ENCODE measurements at places on chromosomes 16 and 17.

- no peak for DNase-seq
These were observed 335.6 kb upstream of the ASIC2 start for GRCh38 chr17:33628500-33629346.

GRCh38 chr16:10897134-10897533 lies 20.1 kb downstream of the CIITA start:
- DNase-seq, result no peak

- DNase-seq, result no peak
These were observed 416.0 kb downstream of the WWOX start for GRCh38 chr16:78515421-78515820.

DNA sequence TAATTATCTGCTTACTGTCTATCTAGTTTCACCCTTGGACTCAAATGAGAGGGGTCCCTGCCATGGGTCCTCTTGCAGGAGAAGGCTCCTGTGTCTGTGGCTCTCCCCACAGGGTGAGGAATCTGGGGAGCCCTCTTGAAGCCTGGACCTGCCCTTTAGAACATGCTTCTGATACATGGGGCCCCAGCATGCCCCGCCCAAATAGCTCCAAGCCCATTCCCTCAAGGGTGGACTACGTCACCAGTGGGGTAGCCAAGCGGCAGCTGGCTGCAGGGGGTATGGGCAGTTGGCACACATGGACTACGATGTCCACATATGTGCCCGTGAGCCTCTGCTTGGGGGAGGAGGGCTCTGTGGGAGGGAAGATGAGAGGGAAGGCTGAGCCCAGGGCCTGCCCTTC lies 39.3 kb downstream of the ARHGAP27 start:
- DNase-seq, result no peak

- DNase-seq, result no peak
These were observed 150.8 kb downstream of the C16orf78 start for GRCh38 chr16:49524216-49524946.

- DNase-seq, result no peak
These were observed 344 bp downstream of the CNTNAP4 start for GRCh38 chr16:76277460-76278030.

- no peak for DNase-seq
These were observed 19.6 kb downstream of the NME2 start for GRCh38 chr17:51185763-51186332.

DNA sequence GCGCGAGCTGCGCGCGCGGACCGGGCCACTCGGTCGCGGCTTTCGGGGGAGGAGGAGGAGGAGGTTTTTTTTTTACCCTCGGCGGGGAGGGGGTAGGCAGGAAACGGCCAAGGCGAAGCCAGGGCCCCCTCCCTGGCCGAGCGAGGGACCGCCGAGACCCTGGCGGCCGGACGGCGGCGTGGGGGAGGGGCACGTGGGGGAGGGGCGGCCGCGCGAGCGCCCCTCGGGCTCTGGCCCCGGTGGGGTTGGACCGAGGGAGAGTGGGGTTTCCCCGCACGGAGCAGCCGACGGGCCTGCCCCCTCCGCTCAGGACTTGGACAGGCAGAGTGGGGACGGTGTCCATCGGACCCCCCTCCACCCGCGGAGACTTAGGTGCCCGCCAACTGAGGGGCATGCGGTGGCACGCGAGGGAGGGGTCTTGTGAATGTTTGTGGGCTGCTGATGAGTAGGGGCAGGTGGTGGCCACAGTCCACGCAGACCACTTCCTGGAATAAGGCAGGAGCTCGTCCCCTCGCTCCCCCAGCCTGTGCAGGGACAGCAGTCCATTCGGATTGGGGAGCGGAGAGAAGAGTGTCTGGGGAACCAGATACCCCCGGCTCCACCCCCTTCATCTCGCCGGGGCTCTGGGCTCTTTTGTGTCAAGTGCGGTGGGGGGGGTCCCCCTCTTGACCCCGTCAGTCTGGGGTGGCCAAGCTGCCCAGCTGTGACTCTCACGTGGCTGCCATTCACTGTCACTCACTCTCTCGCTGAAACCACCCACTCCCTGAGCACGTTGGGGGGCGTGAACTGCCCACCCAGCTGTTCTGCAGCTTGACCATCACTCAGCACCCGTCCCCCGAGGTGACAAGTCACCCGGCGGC lies 3.0 kb upstream of the CHD3 start:
- DNase-seq, result peak; percentile 59

GRCh38 chr17:34301986-34302385 lies 16.4 kb downstream of the CCL11 start:
- no peak for DNase-seq

DNA sequence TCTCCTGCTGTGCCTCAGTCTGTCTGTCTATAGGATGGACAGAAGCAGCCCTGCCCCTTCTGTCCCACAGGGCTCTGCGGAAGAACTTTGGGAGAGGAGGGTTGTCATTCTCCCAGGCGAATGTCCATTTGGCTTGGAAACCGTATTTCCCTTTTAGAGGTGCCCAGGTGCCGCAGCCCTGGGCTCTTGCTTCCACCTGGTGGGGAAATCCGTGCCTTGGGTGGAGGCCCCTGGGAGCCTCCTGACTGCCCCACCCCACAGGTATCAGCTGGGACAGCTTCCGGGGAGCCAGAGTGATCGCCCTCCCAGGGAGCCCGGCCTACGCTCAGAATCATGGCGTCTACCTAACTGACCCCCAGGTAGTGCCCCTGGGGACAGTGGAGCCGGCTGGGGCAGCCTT lies 12.7 kb downstream of the FCSK start:
- DNase-seq, result no peak

DNA sequence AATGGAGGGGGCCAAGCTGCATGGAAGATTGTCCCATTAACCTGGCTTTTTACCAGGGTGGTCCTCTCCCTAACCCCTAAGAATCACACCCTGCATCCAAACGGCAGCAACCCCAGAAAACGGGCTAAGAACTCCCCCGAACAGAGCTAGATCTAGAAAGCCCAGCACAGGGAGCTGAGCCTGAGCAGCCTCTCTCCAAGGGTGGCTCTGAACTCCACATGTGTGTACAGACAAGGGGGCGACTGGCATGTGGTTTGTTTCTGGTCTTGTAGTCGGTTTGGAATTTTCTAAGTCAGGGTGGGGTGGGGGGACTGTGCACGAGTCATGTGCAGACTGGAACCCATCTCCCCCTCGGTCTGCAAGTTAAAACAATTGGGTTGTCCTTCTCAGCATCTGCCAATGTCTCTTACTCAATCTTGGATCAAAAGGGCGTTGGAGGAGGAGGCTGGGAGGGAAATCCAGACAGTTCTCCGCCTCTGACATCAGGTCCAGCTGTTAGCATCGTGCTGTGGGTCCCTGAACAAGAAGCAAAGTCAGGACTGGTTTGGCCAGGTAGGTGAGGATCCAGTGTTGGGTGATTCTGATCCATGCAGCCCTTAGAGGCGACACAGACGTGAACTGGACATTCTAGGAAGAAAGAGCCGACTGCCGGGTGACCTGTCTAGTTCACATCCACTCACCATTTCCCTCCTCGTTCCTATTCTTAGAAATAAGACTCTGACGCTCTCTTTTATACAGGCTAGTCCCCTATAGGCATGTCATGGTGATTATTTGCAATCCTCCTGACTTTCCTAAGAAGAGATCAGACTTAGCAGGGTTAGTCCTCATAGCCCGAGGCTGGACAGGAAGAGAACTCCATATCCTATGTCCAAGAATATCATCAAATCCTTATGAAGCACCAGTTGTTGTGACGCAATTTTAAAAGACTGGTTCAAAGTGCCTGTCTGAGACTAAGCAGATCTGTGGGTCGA lies 381.8 kb downstream of the SOX9 start:
- no peak for DNase-seq

GRCh38 chr17:17236295-17237025 lies 508 bp downstream of the FLCN start:
- DNase-seq, result peak; percentile 9

DNA sequence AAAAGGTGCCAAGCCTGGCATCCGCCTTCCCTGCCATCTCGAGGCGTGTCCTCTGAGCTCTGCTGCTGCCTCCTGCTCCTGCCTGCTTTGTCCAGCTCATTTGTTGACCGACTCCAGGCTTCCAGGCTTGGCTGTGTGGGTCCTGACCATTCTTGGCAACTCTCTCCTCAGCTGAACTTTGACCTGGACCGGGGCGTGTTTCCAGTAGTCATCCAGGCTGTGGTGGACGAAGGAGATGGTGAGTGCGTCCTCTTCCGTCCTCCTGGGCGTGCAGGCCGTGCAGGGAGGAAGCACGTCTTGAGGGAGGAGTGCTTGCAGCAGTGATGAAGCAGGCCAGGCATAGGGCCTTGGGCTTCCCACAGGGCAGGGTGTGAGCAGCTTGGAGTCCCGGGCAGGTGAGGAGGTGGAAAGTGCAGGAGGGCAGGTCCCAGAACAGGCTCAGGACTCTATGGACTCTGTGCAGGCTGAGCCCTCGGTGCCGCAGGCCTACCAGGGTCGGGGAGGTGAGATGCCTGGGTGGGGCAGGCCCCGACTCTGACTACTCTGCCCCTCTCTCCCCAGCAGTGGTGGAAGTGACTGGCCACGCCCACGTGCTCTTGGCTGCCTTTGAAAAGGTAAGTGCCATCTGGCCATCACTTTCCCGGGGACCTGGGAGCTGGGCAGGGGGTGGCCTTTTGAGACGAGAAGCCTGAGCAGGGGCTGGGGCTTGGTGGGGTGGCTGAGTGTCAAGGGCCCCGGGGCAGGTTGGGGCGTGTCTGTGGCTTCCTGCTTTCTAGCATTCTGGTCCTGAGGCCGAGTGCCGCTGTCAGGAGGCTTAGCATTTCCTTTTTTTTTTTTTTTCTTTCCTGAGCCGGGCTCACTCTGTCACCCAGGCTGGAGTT lies 28.6 kb upstream of the NUDT16L1 start:
- peak; percentile 73 for DNase-seq

DNA sequence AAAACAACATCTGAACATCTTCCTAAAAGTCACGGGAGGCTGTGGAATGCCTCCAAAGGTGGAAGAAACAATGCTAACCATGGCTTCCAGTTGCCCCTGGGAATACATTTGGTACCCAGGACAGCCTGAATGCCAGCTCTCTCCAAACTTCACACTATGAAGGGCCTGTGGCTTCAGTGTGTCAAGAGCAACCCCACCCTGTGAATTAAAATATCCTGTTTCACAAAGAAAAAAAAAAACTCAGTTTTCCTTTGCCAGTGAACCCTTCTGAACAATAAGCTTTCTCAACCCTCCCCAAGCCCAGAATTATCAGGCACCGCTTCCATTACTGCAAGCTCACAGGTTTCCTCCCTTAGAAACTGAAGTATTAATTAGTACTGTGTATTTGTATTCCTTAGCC lies 69.8 kb downstream of the SLC39A11 start:
- no peak for DNase-seq

GRCh38 chr16:69105501-69106361 lies at the start of gene HAS3:
HAS3 (plus strand) TSS chr16:69105653; CDS start chr16:69109396, 3,743 bp downstream.
- no peak for DNase-seq

- no peak for DNase-seq
These were observed 17.1 kb downstream of the CDH5 start for GRCh38 chr16:66383551-66383950.

DNA sequence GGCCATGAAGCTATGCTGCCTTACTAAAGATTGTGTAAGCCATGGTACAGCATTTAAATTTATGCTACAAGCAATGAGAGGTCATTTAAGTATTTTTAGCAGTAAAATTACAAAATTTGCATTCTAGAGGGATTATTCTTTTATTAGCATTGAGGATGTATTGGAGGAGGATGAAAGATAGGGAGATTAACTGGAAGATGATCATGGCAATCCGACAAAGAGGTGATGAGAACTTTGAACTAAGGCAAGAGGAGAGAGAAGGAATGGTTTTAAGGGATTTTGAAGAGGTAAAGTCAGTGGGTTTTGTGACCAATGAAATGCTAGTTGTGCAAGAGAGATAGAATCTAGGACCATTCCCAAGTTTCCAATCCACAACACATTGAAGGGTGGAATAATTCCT lies 129.9 kb downstream of the SNX11 start:
- DNase-seq, result no peak

GRCh38 chr17:42866631-42867575 lies 15.9 kb downstream of the AOC3 start:
- no peak for DNase-seq

All from CD4-positive, alpha-beta T cell treated with Interleukin-17A for 1 hour (primary cell).